PC-3 (cell line): ENCODE measurements at places on chromosomes 6 and 20.

DNA sequence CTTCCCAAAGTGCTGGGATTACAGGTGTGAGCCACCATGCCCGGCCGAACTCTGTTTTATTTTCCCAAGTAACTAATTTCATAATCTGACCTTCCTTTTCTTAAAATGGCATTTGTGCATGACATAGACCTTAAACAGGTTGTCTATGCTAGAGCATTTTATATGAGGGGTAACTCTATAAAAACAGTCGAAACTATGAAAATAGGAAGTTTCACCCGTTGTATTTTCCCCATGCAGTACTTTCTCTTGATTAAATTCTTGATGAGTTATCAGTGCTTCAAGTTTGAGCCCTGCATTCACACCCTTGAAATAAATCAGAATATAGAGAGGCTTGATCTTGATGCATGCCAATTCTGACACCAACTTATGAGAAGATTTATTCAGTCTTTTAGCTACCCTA lies 11.7 kb downstream of the TBPL1 start:
- DNase-seq = no peak

- DNase-seq = peak; percentile 65
Measured at GRCh38 chr6:80607811-80608391, 501.4 kb downstream of the BCKDHB start.

GRCh38 chr6:89745096-89745495 lies 74.5 kb downstream of the MDN1 start:
- DNase-seq = no peak

DNA sequence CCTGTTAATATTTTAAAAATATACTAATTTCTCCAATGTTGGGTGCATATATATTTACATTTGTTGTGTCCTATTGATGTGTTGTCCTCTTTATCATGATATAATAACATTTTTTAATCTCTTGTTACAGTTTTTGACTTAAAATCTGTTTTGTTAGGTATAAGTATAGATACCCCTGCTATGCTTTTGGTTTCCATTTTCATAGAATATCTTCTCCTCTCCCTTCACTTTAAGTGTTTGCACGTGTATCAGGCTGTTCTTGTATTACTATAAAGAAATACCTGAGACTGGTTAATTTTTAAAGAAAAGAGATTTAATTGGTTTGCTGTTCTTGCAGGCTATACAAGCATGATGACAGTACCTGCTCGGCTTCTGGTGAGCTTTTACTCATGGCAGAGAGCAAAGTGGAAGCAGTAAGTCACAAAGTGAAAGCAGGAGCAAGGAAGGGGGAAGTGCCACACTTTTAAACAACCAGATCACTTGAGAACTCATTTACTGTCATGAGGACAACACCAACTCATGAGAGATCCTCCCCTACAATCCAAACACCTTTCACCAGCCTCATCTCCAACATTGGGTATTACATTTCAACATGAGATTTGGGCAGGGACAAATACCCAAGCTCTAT lies 340.5 kb upstream of the SYNCRIP start:
- no peak for DNase-seq

DNA sequence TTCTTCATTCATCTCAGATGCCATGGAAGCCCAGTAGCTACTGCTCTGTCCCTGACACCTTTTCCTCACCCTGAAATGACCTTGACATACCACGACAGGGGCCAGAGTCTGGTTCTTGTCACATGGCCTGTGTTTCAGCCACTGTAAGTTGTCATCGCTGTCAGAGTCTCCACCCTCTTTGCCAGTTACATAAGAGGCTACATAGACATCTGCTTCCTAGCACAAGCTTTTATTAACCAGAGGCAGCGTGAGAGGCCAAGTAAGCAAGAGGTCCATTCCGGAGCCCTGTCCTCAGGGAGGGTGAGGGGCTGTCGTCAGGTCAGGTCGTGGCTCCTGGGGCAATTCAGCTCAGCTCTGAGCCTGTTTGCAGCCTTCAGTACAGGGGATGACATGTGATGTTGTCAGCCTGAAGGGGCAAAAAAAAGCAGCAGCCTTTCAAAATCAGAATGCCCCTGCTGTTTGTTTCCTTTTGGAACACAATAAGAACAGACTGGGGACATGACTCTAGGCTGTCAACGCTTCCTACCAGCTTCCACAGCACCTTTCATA lies 146.3 kb downstream of the MTFR2 start:
- DNase-seq = no peak
